ENCODE measurements at places on chromosomes 4 and X.
A peak's percentile ranks its signal among the peaks of the same experiment; 100 is the strongest.

DNA sequence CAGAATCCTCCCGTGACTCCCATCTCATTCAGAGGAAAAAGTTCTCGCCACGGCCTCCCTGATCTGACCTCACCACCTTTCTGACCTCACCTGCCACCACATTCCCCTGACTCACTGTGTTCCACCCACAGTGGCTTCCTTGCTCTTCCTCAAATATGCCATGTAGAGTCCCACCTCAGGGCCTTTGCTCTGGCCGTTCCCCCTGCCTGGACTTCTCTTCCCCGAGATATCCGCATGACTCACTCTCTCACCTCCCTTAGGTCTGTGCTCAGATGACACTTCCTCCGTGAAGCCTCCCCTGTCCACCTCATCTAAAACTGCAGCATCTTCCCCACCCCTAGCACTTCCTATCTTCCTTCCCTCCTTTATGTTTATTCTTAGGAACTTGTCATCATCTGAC is 7.2 kb upstream of the TSPYL2 start:
- DNase-seq: no peak

GRCh38 chr4:5166377-5166776 is 115.1 kb downstream of the STK32B start:
- no peak for DNase-seq

DNA sequence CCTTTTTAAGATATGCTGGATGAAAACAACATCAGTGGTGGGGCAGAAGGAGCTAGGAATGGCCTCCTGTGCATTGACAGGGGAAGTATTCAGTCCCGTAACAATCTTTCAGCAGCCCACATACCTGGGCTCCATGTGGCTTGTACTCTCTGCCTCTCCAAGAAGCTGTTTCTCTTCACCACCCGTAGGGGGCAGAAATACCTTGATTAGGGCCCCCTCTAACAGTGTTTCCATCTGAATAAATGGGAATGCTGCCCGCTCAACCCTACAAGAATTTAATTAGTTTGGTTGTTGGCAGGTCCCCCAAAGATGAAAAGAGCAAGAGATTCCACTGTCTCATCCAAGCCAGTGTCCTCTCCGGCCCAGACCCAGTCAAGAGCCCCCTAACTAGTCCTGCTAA is 155.2 kb downstream of the SMIM20 start:
- DNase-seq: peak; percentile 22

GRCh38 chr4:114012749-114013148 is 33.3 kb upstream of the ARSJ start:
- no peak for DNase-seq

GRCh38 chr4:143634763-143635162 is 65.7 kb downstream of the FREM3 start:
- no peak for DNase-seq

- DNase-seq: peak; percentile 70
These were observed 84.0 kb downstream of the RTL9 start for GRCh38 chrX:110442635-110443034.

DNA sequence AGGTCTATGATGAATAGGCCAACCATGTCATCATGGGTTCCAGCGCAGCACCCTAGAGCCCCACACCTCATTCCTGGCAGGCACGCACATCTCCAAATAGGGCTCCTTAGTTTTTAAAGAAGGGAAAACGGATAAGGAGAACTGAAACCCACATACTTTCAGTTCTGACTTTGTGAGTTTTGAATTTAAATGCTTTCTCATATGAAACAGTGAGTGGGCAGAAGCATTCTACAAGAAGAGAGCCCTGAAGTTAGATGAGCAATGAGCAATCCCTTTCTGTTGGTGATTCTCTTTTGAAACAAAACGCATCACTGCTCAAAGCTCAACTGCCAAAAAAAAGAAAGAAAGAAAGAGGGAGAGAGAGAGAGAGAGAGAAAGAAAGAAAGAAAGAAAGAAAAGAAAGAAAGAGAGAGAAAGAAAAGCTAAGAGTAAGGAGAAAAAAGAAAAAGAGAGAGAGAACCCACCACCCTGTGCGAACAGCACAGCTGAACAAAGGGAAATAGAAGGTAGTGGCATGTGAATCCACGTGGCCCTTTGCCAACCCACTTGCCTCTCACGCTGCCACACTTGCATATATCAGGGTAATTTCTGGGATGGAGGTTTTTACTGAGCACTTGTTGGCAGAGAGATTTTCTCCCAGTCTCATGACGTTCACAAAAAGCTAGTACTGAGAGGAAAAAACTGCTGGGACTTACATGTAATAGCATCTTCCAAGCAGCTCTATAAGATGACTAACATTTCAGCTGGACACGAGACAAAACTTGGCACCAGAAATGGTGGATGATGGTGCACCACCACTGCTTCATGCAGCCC is 31.0 kb downstream of the TMSB4X start:
- no peak for DNase-seq

DNA sequence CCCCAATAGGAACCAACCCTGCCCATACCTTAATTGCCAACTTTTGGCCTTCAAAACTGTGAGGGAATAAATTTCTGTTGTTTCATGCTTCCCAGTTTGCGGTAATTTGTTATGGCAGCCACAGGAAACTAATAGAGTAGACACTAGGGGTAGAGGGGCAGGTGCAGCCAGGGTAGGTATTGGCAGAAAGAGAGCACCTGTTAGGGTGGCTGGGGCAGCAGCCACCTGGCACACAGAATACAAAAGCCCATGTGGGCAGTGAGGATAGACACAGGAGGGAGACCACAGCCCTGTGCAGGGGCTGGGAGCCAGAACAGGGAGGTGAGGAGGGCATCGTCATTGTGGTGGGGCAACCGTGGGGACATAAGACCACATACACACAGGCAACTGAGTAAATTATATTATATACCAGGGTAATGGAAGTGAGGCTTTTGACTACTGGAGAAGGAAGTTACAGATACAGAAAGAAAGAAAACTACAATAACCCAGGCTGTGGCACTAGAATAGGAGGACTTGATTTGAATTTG is 28.2 kb downstream of the IRF2 start:
- DNase-seq: no peak

DNA sequence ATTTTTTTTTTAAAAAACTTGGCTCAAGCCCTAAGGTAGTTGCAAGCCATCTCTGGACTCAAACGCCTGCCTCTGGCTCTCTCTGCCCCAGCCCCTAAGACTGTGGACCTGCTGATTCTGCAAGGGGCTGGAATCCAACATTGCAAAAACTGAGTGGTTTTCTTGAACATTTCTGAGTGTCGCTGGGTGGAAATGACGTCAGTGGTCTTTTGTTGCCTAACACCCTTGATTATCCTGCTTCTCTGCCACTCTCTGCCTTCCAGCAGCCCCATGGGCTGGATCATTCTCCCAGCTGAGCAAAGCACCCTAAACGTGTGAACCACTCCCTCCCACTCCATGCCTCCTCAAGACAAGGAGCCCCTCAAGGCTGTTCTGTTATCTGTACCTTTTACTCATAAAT is 16.6 kb downstream of the BST1 start:
- DNase-seq: no peak

GRCh38 chrX:19178402-19178801 is 56.1 kb upstream of the ADGRG2 start:
- DNase-seq: no peak

DNA sequence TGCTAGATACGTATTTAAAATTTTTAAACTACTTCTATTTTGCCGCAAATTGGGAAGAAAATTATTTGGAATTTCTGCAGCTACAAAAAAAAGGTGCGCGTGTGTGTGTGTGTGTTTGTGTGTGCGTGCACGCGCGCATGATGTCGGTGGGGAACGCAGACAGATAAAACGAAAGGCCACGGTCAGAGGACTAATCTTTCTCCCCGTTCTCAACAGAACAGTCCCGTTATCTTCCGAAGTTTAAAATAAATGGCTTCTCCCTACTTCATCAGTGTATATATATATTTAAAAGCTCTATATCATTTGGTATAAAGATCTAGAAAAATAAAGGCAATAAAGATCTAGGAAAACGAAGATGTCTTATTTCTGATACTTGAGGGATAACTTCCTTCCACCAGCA is 1.5 kb downstream of the MGARP start:
- no peak for DNase-seq

GRCh38 chr4:36242629-36243354 is 1.5 kb downstream of the ARAP2 start:
- no peak for DNase-seq

DNA sequence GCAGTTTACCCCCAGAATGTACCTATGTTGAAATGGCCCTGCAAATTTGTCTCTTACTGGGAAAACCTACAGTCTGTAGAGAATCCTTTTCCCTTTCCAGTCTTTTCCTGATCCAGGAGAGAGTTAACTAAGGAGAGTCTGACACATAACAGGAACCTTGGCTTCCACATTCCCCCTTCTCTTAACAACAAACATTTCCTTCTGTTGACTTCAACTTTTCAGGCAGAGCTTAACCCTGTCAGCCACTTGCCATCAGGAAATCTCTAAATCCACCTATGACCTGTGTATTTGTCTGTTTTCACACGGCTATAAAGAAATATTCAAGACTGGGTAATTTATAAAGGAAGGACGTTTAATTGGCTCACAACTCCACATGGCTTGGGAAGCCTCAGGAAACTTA is 45.6 kb upstream of the GPR78 start:
- no peak for DNase-seq

DNA sequence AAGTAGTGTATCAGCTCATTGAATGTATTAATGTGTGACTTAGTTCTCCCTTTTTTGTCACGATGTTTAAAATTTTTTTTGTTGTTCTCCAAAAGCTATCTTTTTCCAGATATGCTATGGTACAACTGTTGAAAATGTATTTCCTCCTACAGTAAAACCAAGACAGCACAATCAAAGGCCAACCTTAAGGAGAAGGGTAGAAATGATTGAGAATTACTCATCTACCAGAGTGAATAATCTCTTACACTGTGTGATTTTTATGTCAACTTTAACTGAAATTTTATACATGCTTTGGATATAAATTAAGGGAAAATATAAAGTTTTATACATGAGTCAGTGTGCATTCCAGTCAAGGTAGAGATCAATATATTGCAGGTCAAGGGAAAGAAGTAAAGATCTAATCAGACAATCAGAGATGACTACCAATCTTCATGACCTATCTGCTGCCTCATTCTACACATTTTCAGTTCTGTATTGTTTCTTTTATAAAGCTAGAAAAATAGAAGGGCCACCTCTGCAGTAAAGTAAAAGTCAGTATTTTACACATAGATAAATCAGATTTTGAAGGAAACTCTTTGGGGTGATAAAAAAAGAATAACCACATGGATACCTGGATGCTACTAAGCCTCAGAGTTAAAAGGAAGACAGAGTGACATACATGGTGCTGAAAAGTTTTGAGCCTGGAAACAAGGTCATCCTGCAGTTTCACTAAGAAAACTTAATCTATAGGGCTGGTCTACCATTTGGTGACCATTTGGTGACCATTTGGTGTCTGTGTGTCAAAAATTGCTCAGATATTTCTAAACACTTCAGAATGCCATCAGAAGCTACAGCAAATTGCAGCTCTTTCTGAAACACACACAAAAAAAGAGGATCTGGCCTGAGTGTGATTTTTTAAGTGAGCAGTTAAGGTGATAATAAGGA is 1.6 kb downstream of the FAM13A start:
- DNase-seq: no peak

GRCh38 chrX:154334496-154334895 is 38.9 kb downstream of the TKTL1 start:
- no peak for DNase-seq

DNA sequence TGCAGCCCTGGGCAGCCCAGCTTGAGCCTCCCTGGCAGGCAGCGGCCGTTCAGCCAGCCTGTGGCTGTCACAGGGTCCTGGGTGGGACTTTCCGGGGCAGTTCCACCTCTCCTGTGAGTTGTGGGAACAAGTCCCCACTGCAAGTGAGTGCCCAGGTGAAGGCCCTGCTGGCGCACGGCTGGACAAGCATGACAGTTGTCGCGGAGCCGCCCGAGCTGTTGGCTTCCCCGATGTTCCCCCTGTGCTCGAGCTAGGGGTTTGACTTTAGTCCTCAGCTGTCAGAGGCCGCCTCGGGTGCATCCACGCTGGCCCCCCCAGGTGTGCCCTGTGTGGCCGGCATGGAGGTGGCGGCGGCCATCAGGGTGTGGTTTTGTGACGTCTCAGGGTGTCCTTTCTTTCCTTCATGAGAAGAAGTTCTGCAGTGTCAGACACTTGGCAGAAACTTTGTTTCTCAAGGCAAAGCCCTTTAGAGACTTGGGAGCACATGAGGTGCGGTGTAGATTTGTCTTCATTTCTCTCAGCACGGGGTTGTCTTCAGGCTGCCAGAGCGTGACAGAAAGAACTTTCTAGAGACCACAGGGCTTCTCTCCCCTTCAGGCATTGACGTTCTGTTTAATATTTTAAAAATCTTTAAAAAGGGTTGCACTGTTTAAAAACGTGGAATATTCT is 69.4 kb upstream of the HGFAC start:
- DNase-seq: no peak

GRCh38 chrX:150352114-150352513 is 11.0 kb upstream of the MAMLD1 start:
- DNase-seq: no peak

DNA sequence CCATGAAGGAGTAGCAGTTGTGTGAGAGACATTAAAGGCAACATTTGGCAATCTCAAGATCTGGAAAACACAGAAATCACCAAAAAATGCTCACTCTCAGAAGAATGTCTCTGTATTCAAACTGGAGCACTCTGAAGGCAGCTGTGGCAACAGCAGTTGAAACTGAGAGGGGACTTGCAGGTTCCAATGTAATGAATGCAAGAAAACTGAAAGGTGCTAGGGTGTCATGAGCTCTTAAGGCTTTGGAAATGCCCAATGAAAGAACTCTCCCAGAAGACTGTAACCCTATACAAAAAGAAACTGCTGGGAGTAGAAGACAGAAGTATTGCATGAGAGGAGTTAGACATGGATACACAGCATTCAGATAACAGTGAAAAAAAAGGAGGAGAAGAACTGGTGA is 118.2 kb upstream of the HTR2C start:
- DNase-seq: no peak

DNA sequence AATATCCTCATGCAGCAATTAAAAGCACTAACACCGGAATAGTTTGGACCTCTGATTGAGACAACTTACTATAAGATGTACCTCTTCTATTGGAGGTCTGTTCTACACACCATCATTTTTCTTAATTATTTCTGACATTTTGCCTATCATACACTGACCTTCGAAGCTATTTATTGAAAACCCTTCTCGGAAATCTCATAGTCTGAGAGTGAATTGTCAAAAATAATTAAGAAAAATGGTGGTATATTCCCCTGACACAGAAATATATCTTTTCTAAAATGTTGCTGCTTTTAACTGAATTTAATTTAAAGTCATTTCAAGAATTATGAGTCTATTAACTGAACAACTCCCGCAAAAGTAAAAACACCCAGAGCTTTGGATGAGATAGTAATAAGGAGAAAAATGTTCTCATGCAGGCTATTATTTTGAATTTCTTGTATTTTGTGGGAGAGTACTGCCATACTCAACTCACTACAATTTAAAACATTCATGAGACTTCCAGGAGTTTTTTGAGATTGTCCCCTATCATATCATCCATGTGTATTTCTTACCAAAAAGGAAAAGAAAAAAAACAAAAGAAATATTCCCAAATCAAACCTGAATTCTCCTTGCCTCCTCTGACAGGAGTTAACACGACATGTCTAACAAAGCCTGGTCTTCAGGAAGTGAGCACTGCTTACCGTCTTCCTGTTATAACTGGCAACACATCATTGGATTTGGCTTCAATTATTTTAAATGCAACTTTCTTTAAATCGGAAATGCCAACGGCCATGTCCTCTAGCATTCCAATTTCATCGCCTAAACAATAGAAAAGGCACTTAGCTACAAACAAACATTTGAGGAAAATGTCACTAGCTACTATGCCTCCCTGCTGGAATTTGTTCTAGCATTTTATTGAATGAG is 485.3 kb downstream of the IL15 start:
- no peak for DNase-seq

All from HEK293T (cell line).